ENCODE measurements at places on chromosomes 7 and 10.
A peak's percentile ranks its signal among the peaks of the same experiment; 100 is the strongest.

DNA sequence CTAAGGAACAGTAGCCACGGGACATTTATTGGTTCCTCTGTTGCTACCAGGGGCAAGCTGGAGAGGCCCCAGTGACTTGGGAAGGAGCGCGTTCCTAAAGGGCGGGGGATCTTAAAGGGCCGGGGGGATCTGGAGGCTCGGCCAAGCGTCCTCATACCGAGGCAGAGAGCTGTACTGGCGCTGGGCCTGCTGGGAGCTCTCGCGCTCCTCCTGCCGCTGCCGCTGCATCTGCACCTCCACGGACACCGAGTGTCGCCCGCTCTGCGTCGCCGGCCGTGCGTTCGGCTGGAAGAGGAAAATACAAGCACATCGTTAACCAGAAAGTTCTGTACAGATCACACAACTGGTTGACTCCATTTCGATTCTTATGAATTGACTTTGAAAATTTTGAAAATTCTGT is 695.6 kb downstream of the PARD3 start:
- no peak for DNase-seq

DNA sequence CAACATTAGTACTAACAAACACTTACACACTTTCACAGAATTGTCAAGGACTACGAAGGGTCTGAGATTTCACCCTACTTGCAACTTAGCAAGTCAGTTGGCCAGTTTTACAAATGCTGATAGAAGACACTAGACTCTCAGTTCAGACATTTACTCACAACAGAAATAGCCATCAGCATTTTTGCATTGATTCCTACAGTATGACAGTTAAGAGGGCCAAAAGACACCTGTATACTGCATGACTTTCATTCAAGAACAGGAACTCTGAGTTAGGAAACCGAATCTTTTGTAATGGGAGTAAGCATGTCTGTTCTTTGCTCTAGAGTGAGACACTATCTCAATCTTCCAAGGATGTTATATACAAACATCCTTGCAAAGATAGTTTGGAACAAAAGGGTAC is 40.9 kb downstream of the FAM204A start:
- DNase-seq: no peak

DNA sequence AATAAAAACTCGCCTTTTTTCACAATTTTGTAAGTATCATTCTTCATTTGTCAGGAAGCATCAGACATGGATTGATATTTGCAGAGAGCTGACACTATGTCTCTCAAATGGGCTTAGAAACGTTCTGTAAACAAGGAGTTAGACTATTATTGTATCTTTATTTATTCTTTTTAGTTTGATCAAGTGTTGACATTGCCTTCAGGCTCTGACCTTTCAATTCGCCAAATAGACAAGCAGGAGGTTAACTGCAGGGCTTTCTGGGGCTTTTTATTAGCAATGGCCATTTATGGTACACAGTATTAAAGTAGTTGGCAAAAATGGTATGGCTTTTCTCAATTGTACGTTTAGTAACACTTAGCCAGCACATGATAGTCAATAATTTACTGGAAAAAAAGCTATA is 221.7 kb downstream of the ZWINT start:
- no peak for DNase-seq

DNA sequence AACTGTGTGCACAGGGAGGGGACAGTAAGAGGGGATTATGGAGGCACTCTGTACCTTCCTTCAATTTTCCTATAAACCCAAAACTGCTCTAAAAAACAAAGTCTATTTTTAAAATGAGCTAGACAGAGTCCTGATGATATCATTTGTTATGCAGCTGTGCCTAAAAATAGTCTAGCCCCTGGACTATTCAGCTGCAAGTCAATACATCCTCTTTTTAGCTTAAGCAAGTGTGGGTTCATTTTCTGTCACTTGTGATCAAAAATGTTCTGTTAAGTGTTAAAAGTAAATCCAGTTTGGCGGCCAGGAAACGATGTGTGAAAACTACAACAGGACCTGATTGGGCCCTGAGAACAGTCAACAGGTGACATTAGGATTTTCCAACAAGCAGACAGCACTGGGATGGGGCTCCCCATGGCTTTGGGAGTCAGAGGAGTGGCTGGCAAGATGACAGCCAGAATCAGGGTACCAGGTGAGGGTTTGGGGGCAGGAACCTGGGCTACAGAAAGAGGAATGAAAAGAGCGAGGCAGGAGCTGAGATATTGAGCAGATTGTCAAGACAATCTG is 33.9 kb downstream of the FAM107B start:
- no peak for DNase-seq

DNA sequence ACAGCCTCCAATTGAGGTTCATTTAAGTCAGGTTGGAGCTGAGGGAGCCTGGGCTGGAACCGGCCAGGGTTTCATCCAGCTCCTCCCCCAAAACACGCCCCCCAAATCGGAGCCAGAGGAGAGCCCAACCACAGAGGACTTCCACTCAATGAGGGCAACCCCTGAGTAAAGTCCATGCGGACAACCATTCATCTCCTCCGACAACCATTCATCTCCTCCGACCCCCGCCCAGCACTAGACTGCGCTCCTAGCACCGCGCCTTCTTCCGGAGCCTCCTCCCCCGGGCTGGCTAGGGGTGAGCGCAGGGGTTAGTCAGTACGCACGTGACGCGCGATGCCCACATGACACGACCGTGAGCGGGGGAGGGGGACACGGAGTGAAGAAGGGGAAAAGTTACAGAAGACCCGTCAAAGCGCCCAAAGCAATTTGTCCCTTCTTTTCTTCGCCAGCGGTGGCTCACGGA is 1.4 kb downstream of the MAGI2 start:
- peak; percentile 92 for DNase-seq

GRCh38 chr10:120607710-120608703 is 151.0 kb downstream of the PLPP4 start:
- DNase-seq: no peak

- DNase-seq: no peak
Observed at GRCh38 chr10:86303626-86304025, 63.0 kb downstream of the GRID1 start.

- DNase-seq: no peak
Observed at GRCh38 chr10:128086003-128086863, 40.0 kb downstream of the MKI67 start.

- no peak for DNase-seq
Observed at GRCh38 chr10:6721964-6722615, 142.0 kb upstream of the PRKCQ start.

DNA sequence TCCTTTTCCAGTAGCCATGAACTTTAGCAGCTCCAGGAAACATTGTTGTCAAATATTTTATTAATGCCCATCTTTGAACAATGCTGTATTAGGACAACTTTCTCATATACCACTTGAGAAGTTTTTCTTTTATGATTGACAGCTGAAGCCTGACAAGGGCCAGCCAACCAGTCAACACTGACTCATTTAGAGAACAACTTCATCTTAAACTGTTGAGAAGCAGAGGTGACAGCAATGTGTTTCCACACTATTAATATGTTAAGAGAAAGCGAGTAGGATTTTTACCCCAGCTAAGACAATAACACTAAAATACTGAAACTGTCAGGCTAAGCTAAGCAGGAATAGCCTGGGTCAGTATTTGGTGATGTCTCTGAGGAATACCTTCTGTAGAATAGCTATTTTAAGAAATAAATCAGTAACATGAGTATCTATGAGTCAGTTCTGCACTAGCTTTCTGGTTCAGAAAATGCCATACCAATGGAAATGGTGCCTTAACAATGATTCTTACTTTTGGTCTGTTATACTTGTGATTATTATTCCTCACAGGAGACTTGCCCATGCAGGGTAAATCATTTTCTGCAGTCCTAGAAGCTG is 168.8 kb upstream of the POT1 start:
- no peak for DNase-seq

GRCh38 chr7:17991866-17992648 is 35.6 kb downstream of the PRPS1L1 start:
- DNase-seq: no peak

GRCh38 chr7:39709029-39709428 is 85.7 kb downstream of the RALA start:
- DNase-seq: no peak

DNA sequence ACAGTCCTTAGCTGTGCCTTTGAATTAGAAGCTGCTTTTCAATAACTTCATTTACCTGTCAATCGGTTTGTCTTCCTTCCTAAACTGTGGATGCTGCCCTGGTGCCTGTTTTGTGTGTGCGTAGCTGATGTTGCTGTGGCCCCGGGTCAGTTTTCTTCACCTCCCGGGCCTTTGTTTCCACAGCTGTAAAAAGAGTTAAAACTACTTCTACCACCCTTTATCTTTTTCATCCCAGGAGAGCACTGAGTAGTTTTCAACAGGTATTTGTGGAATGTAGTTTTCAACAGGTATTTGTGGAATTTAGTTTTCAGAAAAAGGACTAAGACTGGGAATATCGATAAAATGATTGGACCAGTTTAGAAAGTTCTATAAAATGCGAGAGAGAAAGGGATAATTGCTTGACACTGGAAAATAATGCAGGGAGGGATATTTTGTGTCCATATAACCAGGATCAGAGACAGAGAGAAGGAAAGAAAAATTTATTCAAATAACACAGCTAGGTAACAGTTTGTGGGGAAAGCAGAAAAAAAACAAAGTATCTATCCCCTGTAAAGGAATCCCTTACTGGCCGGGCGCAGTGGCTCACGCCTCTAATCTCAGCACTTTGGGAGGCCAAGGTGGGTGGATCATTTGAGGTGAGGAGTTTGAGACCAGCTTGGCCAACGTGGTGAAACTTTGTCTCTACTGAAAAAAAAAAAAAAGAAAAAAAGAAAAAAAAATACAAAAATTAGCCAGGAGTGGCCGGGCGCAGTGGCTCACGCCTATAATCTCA is 15.9 kb upstream of the IGF2BP3 start:
- no peak for DNase-seq

GRCh38 chr7:20200361-20200760 is 16.8 kb downstream of the MACC1 start:
- DNase-seq: no peak

- no peak for DNase-seq
Observed at GRCh38 chr10:131570716-131571307, 259.3 kb upstream of the TCERG1L start.

DNA sequence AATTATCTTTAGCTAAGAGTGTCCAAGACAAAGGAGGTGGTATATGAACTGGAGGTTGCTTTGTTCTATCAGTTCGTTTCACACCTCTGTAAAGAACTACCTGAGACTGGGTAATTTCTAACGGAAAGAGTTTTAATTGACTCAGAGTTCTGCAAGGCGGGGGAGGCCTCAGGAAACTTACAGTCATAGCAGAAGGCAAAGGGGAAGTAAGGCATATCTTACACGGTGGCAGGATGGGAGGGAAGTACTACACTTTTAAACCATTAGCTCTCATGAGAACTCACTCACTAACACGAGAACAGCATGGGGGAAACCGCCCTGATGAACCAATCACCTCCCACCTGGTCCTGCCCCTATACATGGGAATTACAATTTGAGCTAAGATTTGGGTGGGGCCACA is 1202.3 kb upstream of the LRRTM3 start:
- no peak for DNase-seq

GRCh38 chr10:89427629-89428028 is 13.3 kb downstream of the IFIT5 start:
- no peak for DNase-seq

DNA sequence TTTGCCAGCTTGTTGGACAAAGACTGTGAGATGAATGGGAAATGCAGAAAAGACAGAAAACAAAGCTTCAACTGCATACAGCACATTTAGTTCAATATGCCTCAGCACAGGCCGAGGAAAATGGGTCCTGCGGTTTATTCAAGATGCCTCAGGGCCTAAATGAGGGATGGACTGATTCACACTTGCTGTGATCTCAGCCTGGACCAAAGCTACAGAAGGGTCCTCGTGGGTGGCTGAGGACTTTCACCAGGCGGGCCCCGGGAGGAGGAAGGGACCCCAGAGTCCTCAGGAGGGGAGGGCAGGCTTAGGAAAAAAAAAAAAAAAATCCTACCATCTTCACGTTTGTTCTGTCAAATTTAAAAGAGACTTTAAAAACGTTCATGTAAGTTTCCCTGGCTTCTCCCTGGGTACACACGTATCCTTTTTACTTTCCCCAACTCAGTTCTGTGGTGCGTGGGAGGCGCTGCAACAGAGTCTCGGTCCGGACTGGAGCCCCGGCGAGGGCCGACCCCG is 624 bp upstream of the ZNF783 start:
- no peak for DNase-seq

- DNase-seq: peak; percentile 91
Observed at GRCh38 chr7:77537136-77537777, at the start of gene PTPN12. PTPN12 (plus strand) TSS chr7:77537295; CDS start chr7:77537547, 252 bp downstream.

GRCh38 chr7:132876576-132876975 is 205.3 kb downstream of the CHCHD3 start:
- no peak for DNase-seq

- no peak for DNase-seq
Observed at GRCh38 chr7:54544527-54545240, 2.5 kb downstream of the VSTM2A start.

GRCh38 chr7:106070201-106070551 is 41.9 kb downstream of the SYPL1 start:
- DNase-seq: no peak

GRCh38 chr7:25578991-25579777 is 350.9 kb upstream of the NPVF start:
- DNase-seq: no peak

GRCh38 chr7:24831240-24831639 is 74.0 kb upstream of the GSDME start:
- no peak for DNase-seq

DNA sequence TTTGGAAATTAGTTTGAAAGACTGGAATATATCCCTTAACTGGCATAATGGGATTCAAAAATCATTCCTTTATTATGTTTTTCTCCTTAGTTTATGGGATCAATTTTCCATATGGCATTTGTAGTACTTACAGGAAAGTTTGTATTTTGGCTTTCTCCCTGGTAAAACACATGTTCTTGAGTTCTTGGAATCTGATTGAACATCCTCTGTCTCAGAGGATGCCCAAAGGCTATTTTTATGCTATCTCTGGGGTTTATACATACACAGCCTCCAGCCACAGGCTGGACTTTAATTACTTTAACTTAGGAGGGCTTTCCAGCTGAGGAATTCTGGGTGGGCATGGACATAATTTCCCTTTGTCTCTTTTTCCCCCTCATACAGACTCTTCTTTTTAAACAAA is 236.4 kb downstream of the HGF start:
- no peak for DNase-seq

- DNase-seq: no peak
Observed at GRCh38 chr10:45354261-45354660, 19.8 kb upstream of the ALOX5 start.

GRCh38 chr10:126059076-126059826 is 162.9 kb downstream of the FANK1 start:
- no peak for DNase-seq

DNA sequence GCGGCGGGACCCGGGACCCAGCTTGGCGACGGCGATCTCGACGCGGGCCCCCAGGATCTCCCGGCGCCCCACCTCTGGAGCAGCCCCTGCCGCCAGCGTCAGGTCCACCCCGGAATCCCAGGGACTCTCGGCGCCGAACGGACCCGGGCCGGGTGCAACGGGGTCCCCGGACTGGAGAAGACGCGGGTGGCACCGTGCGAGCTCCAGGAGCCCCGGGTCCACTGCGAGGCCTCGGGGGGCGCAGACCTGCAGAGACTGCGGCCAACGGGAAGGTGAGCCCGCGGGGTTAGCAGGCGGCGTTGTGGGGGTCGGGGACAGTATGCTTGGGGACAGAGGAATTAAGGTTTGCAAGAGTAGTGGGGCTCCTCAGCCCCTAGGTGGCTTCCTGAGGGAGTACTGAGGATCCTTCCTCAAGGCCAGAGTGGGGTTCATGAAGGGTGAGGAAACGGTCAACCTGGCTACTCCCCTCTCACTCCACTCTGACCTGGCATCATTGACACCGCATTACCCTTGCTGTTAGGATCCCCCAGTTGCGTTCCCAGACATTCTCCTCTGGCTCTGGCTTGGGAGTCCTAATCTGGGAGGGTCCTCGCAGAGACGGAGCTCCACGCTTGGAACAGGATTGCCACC is 353 bp downstream of the EPHB6 start:
- DNase-seq: no peak

GRCh38 chr7:140029072-140029471 is 33.7 kb downstream of the PARP12 start:
- no peak for DNase-seq

Measured in nucleus accumbens (tissue), 56 donors.